ENCODE measurements at places on chromosomes 6 and 20. TPM values are rescaled to one million over a fixed set of nuclear protein-coding genes. Genes with fewer than 3 reads are reported as not detected.

Gene TMEM244
- total RNA-seq, result not detected

DNA sequence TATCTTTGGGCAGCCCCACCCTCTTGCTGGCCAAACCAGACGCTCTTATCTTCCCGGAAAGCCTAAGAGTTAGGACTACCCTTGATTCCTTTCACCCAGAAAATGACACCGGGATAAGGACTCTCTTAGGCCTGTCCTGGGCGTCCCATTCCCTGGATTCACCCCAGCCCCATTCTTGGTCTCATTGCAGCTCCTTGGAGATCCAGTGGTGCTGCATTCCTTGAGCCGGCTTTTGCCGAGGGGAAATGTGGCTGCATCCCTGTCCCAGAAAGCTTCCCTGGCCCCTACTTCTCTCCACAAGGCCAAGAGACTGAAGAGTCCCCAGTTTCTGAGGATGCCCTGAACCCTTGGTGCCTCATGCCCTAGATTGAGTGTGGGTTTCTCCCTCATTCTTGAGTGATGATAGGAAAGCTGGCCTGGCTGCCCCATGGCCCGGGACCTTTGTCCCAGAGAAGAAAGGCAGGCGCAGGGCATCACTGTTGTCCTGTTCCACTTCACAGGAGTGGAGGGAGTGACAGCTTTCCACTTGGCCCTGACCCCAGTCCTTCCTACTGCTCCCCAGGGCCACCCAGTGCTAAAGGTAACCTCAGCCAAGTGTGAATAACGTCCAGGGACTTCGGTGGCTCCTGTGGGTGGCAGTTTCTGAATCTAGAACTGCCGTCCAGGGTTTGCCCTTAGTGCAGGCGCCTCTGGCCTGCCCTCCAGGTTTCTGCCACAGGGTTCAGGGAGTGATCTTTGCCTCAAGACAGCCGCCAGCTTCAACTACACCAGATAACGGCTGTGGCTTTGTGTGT, 42.7 kb upstream of the MYL9 start:
- no peak for DNase-seq
- peak overlapping the region; percentile 67 for H3K27ac ChIP-seq
- H3K4me3 ChIP-seq, result no peak overlapping the region
- no peaks in the 10 kb centered on the region for H3K4me1 ChIP-seq
- H3K27me3 ChIP-seq, result no peaks in the 10 kb centered on the region
- peaks cover 70% of the 10 kb centered on the region for H3K36me3 ChIP-seq

DNA sequence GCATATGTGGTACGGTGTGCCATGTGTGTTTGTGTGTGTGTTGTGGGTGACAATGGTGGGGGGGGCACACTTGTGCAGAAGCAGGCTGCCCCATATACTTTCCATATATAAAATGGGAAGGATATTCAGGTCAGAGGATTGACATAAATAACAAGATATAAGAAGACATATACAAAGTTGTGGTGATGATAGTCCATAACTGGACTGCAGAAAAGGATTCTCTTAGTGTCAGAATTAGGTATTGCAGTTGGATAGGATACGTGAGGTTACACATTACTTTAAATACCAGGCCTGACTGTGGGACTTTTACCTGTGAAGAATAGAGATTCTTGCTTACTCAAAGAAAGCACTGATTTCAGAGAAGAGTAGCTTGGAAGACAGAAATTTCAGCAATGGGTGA, 1260.3 kb downstream of the EPHA7 start:
- no peak overlapping the region for H3K27ac ChIP-seq
- DNase-seq, result no peak
- no peaks in the 10 kb centered on the region for H3K36me3 ChIP-seq
- no peaks in the 10 kb centered on the region for H3K4me1 ChIP-seq
- H3K4me3 ChIP-seq, result no peak overlapping the region
- H3K27me3 ChIP-seq, result no peaks in the 10 kb centered on the region

Gene NPBWR2
- not detected for total RNA-seq

DNA sequence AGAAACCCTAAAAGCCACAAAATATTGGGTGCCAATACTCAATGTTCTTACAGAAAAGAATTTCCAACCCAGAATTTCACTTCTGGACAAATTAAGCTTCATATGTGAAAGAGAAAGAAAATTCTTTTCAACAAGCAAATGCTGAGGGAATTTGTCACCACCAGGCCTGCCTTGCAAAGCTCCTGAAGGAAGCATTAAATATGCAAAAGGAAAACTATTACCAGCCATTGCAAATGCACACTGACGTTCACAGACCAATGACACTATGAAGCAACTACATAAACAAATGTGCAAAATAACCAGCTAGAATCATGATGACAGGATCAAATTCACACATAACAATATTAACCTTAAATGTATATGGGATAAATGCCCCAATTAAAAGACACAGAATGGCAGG, 187.9 kb upstream of the BTBD3 start:
- no peak for DNase-seq
- no peak overlapping the region for H3K4me3 ChIP-seq
- no peaks in the 10 kb centered on the region for H3K4me1 ChIP-seq
- H3K36me3 ChIP-seq, result no peaks in the 10 kb centered on the region
- H3K27ac ChIP-seq, result no peak overlapping the region
- H3K27me3 ChIP-seq, result no peaks in the 10 kb centered on the region

GRCh38 chr6:165899611-165900010, 236.6 kb upstream of the PDE10A start:
- H3K27ac ChIP-seq, result no peak overlapping the region
- no peaks in the 10 kb centered on the region for H3K4me1 ChIP-seq
- no peaks in the 10 kb centered on the region for H3K27me3 ChIP-seq
- no peaks in the 10 kb centered on the region for H3K36me3 ChIP-seq
- DNase-seq, result no peak
- H3K4me3 ChIP-seq, result no peak overlapping the region

Gene SYNCRIP
- total RNA-seq, result 138 TPM

GRCh38 chr20:50646483-50646996, 44.8 kb downstream of the RIPOR3 start:
- no peaks in the 10 kb centered on the region for H3K36me3 ChIP-seq
- no peak overlapping the region for H3K27ac ChIP-seq
- H3K27me3 ChIP-seq, result no peaks in the 10 kb centered on the region
- H3K4me3 ChIP-seq, result no peak overlapping the region
- peaks cover 3% of the 10 kb centered on the region for H3K4me1 ChIP-seq
